ENCODE measurements at places on chromosomes 7 and 10. TPM values are rescaled to one million over a fixed set of nuclear protein-coding genes. Genes with fewer than 3 reads are reported as not detected.

GRCh38 chr10:105875050-105875449 lies 1234.0 kb downstream of the SORCS3 start:
- H3K27ac ChIP-seq, result no peak overlapping the region
- DNase-seq, result no peak
- no peaks in the 10 kb centered on the region for H3K27me3 ChIP-seq
- H3K4me1 ChIP-seq, result no peaks in the 10 kb centered on the region

DNA sequence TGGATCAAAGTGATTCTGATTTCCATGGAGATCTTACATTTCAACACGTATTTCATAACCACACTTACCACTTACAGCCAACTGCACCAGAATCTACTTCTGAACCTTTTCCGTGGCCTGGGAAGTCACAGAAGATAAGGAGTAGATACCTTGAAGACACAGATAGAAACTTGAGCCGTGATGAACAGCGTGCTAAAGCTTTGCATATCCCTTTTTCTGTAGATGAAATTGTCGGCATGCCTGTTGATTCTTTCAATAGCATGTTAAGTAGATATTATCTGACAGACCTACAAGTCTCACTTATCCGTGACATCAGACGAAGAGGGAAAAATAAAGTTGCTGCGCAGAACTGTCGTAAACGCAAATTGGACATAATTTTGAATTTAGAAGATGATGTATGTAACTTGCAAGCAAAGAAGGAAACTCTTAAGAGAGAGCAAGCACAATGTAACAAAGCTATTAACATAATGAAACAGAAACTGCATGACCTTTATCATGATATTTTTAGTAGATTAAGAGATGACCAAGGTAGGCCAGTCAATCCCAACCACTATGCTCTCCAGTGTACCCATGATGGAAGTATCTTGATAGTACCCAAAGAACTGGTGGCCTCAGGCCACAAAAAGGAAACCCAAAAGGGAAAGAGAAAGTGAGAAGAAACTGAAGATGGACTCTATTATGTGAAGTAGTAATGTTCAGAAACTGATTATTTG lies 15.3 kb downstream of the HNRNPA2B1 start:
- DNase-seq, result no peak
- H3K4me1 ChIP-seq, result peaks cover 19% of the 10 kb centered on the region
- peaks cover 22% of the 10 kb centered on the region for H3K36me3 ChIP-seq
- no peak overlapping the region for H3K27ac ChIP-seq
- no peak overlapping the region for H3K4me3 ChIP-seq

DNA sequence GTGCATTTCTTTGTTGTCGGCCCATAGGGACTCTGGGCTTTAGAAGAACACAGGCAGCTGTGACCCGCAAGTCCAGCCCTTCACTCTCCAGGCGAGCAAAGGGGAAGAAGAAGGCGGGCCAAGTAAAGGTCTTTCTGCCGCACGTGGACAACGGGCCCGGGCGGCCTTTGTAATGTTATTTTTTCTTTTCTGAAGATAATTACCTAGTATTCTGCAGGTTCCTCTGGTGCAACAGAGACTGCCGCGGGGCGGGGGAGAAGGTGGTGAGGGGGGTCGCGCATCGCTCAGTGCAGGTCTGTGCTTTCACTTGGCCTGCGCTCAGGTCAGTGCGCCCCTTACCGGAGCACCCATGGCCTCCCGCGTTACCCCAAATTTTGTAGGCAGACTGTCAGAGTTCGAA lies 7.1 kb upstream of the TBX20 start:
- DNase-seq, result no peak
- H3K4me1 ChIP-seq, result no peaks in the 10 kb centered on the region
- H3K27ac ChIP-seq, result no peak overlapping the region
- no peaks in the 10 kb centered on the region for H3K36me3 ChIP-seq
- peaks cover 86% of the 10 kb centered on the region for H3K27me3 ChIP-seq

- DNase-seq, result no peak
- H3K27ac ChIP-seq, result no peak overlapping the region
- peaks cover 7% of the 10 kb centered on the region for H3K4me1 ChIP-seq
- no peaks in the 10 kb centered on the region for H3K36me3 ChIP-seq
- no peak overlapping the region for H3K4me3 ChIP-seq
- H3K27me3 ChIP-seq, result no peaks in the 10 kb centered on the region
Measured at GRCh38 chr10:52229291-52229931, 84.7 kb upstream of the DKK1 start.

DNA sequence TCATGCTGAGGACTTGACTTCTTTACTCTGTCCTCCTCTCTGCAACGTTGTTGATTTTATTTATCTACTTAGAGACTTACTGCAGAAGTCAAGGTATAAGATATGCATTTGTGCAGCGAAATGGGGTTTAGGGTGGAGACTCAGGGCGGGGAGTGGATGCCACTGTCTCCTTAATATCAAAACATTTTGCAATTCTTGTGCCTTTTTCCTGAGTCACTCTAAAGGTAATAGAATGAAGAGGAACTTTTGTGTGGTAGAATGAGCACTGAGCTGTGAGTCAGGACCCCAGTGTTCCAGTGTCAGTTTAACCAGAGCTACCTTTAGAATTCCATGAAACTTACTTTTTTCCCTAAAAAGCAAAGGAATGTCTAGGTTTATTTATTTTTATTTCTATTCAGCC lies 78.2 kb downstream of the VTI1A start:
- DNase-seq, result no peak
- no peak overlapping the region for H3K4me3 ChIP-seq
- H3K4me1 ChIP-seq, result peaks cover under 1% of the 10 kb centered on the region
- H3K27ac ChIP-seq, result no peak overlapping the region

- H3K27me3 ChIP-seq, result no peaks in the 10 kb centered on the region
- no peak for DNase-seq
- H3K36me3 ChIP-seq, result no peaks in the 10 kb centered on the region
- H3K27ac ChIP-seq, result no peak overlapping the region
Measured at GRCh38 chr10:89808842-89809241, 107.5 kb downstream of the KIF20B start.

- no peak overlapping the region for H3K4me3 ChIP-seq
- H3K36me3 ChIP-seq, result no peaks in the 10 kb centered on the region
- H3K27ac ChIP-seq, result no peak overlapping the region
- no peaks in the 10 kb centered on the region for H3K4me1 ChIP-seq
- no peak for DNase-seq
Measured at GRCh38 chr7:79513261-79513660, 59.8 kb upstream of the MAGI2 start.

Gene BTBD16
- total RNA-seq, result 0.35 TPM

Gene BICC1
- 9.2 TPM for total RNA-seq

DNA sequence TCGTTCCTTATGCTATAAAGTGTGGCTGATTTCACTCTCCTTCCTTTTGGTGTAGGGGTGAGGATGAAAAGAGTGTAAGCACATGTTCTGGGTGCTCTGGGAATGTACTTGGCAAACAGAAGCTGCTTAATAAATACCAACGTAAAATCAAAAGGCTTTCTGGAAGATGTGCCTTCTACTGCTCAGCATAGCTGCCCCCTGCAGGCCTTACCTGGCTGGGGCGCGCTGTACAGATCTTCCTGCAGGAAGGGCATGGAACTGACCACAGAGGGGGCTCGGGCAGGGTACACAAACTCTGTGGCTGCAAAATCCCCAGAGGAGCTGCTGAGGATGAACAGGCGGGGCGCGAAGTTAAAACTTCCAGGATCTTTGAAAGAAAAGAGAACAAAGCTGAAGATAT lies 169.4 kb downstream of the SVIL start:
- no peak overlapping the region for H3K27ac ChIP-seq
- peaks cover 92% of the 10 kb centered on the region for H3K36me3 ChIP-seq
- DNase-seq, result no peak
- no peak overlapping the region for H3K4me3 ChIP-seq
- H3K4me1 ChIP-seq, result no peaks in the 10 kb centered on the region

Gene CCNJ
- 8.4 TPM for total RNA-seq

Gene NUTM2B
- 0.96 TPM for total RNA-seq

Gene AQP1
- total RNA-seq, result 1,132 TPM

Gene LFNG
- 35.4 TPM for total RNA-seq

- H3K27me3 ChIP-seq, result no peaks in the 10 kb centered on the region
- DNase-seq, result no peak
- no peaks in the 10 kb centered on the region for H3K36me3 ChIP-seq
- H3K27ac ChIP-seq, result no peak overlapping the region
- peaks cover 15% of the 10 kb centered on the region for H3K4me1 ChIP-seq
Measured at GRCh38 chr7:92684274-92684673, 94.1 kb upstream of the FAM133B start.

GRCh38 chr10:58350619-58351323 lies 16.0 kb downstream of the UBE2D1 start:
- H3K27me3 ChIP-seq, result no peaks in the 10 kb centered on the region
- H3K4me3 ChIP-seq, result no peak overlapping the region
- no peaks in the 10 kb centered on the region for H3K36me3 ChIP-seq
- no peak for DNase-seq
- peaks cover 2% of the 10 kb centered on the region for H3K4me1 ChIP-seq

Gene FBXO24
- total RNA-seq, result 1.4 TPM

DNA sequence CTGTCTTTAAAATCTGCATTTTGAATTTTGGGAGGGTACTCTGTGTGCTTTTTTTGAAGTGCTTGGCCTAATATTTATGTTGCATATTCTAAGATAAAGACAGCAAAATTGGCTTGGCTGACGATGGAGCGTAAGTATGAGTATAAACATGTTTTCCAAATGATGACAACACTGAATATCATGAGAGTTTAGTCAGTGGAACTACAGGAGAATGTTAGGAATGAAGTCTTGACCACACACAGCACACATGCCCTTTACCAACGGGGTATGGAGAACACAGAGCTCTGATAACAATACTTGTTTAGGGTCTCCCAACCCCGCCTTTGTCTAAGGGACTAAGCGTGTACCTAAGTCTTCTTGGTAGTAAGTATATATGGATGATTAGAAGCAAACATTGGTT lies 253.9 kb upstream of the FZD8 start:
- H3K36me3 ChIP-seq, result no peaks in the 10 kb centered on the region

- no peak overlapping the region for H3K4me3 ChIP-seq
- H3K27me3 ChIP-seq, result no peaks in the 10 kb centered on the region
- H3K4me1 ChIP-seq, result peaks cover 4% of the 10 kb centered on the region
- H3K36me3 ChIP-seq, result no peaks in the 10 kb centered on the region
Measured at GRCh38 chr10:69073736-69074364, 14.1 kb upstream of the SRGN start.

DNA sequence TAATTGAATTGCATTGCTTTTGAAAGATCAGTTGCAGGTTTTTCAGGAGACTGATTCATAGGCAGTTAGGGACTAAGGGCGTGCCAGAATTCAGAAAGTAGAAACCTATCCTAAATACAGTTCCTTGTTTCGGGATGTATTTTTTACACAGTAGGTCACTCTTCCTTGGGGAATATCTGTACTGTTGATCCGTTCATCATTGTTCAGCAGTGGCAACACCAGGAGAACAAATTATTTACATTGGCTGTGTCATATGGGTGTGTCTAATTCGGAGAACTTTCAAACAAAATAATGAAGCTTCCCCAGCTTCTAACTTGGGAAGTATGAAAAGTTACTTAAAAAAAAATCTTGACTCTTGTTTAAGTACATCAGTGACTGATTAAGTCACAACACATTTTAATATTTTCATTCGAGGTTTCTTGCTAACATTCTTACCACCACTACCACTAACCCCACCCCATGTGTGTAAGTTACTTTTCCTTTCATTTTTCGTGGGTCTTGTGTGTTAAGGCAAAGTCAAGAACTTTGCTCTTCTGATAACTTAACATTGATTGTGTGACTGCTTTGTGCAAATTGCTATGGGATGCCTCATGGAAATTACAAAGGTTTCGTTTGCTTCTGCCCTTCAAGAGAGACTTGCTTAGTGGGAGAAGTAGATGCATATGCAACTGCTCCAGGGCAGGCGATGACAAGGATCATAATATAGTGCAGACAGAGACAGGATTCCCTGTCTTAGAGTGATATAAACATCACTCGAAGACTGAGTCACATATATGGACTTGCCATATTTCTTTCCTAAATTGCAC lies 43.8 kb upstream of the RPA3 start:
- peaks cover 19% of the 10 kb centered on the region for H3K4me1 ChIP-seq
- H3K36me3 ChIP-seq, result no peaks in the 10 kb centered on the region
- no peaks in the 10 kb centered on the region for H3K27me3 ChIP-seq
- H3K27ac ChIP-seq, result peak overlapping the region; percentile 73

Gene CUZD1
- total RNA-seq, result 0.78 TPM

DNA sequence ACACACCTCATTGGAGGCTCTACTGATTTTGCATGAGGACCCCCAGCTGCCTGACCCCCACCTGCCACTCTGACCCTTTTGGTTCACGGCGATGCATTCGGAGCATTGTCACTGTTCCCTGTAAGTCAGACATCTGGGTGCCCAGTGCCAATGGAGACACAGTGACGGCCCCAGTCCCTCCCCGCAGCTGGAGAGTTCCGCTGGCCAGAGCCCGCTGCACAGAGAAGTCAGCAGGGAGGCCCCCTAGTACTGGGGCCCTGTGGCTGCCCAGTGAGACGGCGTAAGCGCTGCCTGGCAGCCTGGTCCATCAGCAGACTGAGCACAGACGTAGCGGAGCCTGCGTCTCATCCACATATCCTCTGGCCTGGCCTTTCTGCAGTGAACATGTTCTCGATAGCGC lies 77.5 kb downstream of the NKX6-2 start:
- peaks cover 8% of the 10 kb centered on the region for H3K36me3 ChIP-seq
- H3K4me3 ChIP-seq, result no peak overlapping the region
- H3K4me1 ChIP-seq, result no peaks in the 10 kb centered on the region
- no peaks in the 10 kb centered on the region for H3K27me3 ChIP-seq
- no peak overlapping the region for H3K27ac ChIP-seq

- peaks cover 21% of the 10 kb centered on the region for H3K4me1 ChIP-seq
- H3K4me3 ChIP-seq, result no peak overlapping the region
- peaks cover 10% of the 10 kb centered on the region for H3K36me3 ChIP-seq
- peak; percentile 37 for DNase-seq
Measured at GRCh38 chr10:125087191-125087896, 73.0 kb downstream of the CTBP2 start.

GRCh38 chr10:60384011-60384410 lies 5.7 kb downstream of the ANK3 start:
- H3K27me3 ChIP-seq, result no peaks in the 10 kb centered on the region
- peaks cover 6% of the 10 kb centered on the region for H3K4me1 ChIP-seq
- H3K36me3 ChIP-seq, result no peaks in the 10 kb centered on the region
- no peak overlapping the region for H3K4me3 ChIP-seq
- no peak overlapping the region for H3K27ac ChIP-seq
- no peak for DNase-seq

DNA sequence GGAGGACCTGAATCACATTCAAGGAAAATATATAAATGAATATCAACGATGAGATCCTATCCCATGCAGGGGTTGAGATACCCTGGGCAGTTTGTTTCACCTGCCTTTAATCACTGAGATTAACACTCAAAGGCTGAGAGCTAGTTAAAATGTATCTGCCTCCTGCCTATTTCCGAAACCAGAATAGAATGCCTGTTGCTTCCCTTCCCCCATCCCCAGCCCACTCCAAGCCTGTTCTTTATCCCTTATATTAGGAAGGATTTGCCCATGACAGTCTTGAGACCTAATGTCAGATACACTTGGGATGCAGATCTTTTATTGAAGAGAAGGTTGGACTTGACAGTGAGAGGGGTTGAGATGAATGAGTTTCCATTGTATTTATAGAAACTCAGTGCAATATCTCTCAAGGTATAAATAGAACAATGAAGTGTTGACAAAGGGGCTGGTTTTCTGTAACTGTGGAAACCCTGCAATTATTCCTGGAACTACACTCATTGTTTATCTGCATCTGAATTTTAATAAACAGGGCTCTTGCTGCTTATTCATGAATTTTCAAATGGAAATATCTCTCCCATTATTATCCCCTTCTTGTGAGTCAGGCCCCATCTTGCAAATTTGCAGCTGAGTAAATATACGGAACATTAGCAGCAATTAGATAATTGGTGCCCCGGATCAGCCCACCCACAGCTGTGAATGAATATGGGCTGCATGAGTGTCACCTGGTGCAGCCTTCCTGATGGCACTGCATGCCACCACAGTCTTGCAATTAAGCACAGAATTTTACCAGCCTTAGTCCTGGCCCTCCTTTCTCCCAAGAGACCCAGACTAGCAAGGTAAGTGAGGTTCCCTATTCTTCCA lies 66.7 kb downstream of the SORCS3 start:
- no peaks in the 10 kb centered on the region for H3K36me3 ChIP-seq
- H3K27me3 ChIP-seq, result no peaks in the 10 kb centered on the region
- no peak overlapping the region for H3K4me3 ChIP-seq
- H3K4me1 ChIP-seq, result no peaks in the 10 kb centered on the region
